Occipital lobe (tissue), 3 donors: ENCODE measurements at places on chromosomes 3 and 15.

GRCh38 chr15:77599899-77600298 is 32.8 kb downstream of the LINGO1 start:
- DNase-seq, result no peak

GRCh38 chr15:56356616-56357015 is 8.6 kb upstream of the TEX9 start:
- DNase-seq, result no peak

- DNase-seq, result no peak
These were observed 82.4 kb upstream of the HERC1 start for GRCh38 chr15:63915873-63916771.

- DNase-seq, result no peak
These were observed 11.6 kb upstream of the SPSB4 start for GRCh38 chr3:141039589-141039988.

DNA sequence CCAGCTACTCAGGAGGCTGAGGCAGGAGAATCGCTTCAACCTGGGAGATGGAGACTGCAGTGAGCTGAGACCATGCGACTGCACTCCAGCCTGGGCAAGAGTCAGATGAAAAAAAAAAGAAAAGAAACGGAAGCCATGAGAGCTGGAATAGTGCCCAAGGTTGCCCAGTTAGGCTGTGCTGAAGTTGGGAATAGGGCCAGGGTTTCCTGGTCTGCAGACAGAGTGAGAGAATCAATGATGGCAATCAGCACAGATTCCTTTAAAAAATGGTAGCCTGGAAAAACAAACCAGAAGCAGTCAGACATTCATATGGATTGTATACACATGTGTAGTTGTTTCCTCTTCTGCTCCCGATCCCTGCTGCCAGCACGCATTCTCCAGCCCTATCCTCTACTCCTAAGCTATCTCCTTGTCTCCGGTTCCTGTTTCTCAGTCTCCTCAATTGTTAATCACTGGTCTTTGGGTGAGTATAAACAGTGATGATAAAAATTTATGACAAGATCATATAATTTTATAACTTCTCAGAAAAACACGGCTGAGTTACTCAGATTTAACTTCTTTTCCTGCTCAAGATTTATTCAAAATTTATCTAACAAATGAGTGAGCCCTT is 316.2 kb upstream of the UMPS start:
- no peak for DNase-seq

- DNase-seq, result no peak
These were observed 59.3 kb downstream of the PIK3R4 start for GRCh38 chr3:130687327-130687726.

DNA sequence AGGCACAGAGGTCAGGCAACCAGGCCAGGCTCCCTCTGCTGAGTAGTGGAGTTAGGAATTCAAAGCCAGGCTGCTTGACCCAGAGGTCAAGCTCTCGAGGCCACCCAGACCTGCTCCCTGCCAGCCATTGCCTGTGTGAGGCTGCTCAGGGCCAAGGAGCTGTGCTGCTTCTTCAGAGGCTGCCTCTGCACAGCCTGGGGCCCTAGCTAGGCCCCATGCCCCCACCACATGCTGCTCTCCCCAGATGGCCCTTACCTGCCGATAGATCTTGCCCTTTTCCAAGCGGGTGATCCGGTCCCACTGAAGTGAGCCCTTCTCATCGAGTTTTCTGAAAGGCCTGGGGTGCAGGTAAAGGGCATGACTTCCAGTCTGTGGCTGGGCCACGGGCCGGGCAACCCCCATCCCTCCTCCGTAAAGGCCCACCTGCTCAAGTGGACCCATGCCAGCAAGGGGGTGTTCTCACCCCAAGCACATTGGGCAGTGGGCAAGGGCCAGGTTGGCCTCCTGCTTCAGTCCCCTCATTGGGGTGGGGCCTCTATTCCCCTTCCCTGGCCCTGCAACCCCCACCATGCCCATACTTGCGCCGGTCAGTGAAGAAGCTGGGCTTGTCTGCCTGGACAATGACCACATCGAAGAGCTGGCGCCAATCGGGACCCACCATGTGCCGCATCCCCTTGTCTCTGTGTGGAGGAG is 6.5 kb downstream of the NT5DC2 start:
- DNase-seq, result no peak

GRCh38 chr3:147411815-147412241 is 2.7 kb downstream of the ZIC1 start:
- no peak for DNase-seq

- DNase-seq, result no peak
These were observed 557.8 kb upstream of the CCDC54 start for GRCh38 chr3:106819440-106819839.

GRCh38 chr3:58553003-58553402 is 16.0 kb upstream of the ACOX2 start:
- no peak for DNase-seq

- DNase-seq, result no peak
These were observed 23.3 kb upstream of the TF start for GRCh38 chr3:133722935-133723334.

DNA sequence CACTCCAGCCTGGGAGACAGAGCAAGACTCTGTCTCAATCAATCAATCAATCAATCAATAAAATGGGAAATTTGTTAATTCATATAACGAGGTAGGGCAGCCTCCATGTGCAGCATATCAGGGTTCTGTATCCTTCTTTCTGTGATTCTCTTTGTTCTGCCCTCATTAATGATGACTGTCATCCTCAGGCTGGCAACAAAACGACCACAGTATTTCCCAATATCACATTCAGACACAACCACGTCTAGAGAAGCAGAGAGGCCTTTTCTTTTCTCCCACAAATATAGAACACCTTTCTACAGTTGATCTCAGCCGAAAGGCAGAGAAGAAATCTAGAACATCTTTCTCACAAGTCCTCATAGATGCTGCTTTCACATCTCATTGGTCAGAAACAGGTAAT is 11.2 kb downstream of the CEP19 start:
- no peak for DNase-seq

DNA sequence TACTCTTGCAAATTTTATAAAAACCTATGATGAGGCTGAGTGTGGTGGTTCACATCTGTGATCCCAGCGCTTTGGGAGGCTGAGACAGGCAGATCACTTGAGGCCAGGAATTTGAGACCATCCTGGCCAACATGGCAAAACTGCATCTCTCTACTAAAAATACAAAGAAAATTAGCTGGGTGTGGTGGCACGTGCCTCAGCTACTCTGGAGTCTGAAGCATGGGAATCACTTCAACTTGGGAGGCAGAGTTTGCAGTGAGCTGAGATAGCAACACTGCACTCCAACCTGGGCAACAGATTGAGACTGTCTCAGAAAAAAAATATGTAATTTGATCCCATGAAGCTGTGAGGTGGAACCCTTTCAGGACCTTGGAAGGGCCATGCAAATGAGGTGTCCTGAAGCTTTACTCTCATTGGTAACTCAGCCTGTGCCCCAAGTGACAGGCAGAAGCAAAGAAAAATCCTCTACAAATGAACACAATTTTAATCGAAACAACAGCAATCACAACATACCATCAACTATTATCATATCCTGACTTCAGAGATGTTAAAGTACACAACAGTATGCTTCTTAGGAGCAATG is 84.6 kb upstream of the CDV3 start:
- DNase-seq, result no peak

- no peak for DNase-seq
These were observed 94.5 kb upstream of the DLG1 start for GRCh38 chr3:197392961-197393360.

- no peak for DNase-seq
These were observed 266.3 kb downstream of the CHL1 start for GRCh38 chr3:462851-463250.

GRCh38 chr3:46946416-46946815 is 30.1 kb downstream of the CCDC12 start:
- DNase-seq, result no peak

DNA sequence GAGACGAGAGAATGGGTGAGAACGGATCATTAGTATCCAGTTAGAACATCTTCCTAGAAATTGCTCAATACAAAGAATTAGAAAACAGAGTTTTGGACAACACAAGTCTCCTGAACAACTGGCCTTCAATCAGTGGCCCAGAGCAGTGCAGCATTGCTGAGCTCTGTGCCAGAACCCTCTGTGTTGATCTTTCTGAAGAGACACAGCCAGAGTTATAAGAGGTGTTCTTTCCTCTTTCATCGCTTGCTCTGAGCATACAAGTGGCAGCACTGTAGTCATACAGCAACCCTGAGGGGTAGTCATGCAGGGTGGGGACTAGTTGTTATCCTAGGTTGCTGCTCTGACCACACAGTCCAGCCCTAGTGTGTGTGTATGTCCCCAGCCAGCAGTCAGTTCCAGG is 4.0 kb downstream of the KNSTRN start:
- DNase-seq, result no peak

DNA sequence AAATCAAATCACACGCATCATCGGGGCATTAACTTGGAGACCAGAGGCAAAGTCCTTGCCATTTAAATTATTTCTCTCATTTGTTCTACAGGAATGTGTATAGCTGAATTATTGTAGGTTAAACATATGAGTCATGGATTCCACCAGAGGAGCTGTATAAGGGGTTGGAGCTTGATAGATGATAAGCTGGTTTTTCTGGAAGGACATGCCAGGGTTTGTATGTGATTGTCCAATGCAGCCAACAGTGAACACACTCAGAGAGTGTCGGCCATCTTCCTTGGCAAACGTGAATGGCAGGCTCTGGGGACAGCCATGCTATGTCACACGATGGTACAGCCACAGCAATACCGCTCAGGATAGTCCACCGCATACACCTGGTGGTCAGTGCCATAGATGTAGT is 25.1 kb downstream of the SSUH2 start:
- DNase-seq, result no peak

DNA sequence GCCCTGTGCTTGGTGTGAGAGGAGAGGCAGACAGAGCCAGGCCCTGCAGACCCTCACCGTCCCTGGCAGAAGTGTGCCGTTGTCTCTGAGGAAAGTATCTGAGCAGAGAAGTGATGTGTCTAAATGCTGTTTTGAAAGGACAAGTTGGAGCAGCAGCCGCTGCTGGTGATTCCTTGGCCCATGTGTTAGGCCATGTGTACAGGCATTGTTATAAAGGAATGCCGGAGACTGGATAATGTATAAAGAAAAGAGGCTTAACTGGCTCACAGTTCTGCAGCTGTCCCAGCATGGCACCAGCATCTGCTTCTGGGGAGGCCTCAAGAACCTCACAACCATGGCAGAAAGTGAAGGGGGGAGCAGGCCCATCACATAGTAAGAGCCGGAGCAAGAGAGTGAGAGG is 334.6 kb upstream of the ATP10A start:
- no peak for DNase-seq

GRCh38 chr3:159882790-159883779 is 105.5 kb upstream of the IL12A start:
- no peak for DNase-seq

DNA sequence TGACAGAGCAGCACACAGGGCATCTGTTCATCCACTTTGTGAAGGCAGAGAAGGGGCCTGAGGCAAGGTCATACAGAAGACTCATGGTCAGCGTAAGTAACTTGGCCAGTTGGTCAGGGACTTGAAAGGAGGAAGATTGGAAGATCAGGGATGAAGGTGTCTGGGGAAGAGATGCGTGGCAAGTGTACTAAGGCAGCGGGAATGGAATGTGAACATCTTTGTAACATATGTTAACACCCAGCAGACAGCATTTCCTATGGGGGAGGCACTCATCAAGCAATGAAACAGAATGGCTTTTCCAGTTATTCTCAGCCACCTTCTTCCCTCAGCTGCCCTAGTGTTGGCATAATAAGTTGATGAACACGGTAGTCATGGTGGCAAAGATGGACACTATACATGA is 7.8 kb upstream of the RFC4 start:
- DNase-seq, result no peak

DNA sequence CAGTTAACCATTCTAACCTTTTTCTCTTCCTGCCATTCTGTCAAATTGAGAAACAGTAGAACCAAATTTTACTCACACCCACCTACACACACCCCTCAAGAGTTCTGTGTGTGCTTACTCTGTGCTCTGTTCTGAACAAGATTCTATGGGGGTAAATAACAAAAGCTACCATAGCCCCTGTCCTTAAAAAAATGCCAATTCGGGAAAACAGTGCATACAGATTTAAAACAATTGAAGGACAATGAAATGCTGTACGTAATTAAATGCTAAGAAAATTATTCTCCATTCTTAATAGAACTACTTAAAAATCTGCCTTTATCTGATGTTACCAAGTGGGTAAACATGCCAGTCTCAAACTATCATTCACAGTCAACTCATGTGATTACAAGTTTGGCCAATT is 1107.5 kb downstream of the TUSC7 start:
- DNase-seq, result no peak
